ENCODE measurements at places on chromosomes 7 and 10. TPM values are rescaled to one million over a fixed set of nuclear protein-coding genes. Genes with fewer than 3 reads are reported as not detected.
A peak's percentile ranks its signal among the peaks of the same experiment; 100 is the strongest.

The NUDT13 gene
- 2.0 TPM for total RNA-seq

The GPR15LG gene
- total RNA-seq = not detected

The SYCE1 gene
- total RNA-seq = 0.13 TPM

The CEP41 gene
- 16.3 TPM for total RNA-seq

The OPALIN gene
- total RNA-seq = not detected

The PAX4 gene
- not detected for total RNA-seq

The HECW1 gene
- 0.13 TPM for total RNA-seq

The ICA1 gene
- total RNA-seq = 4.7 TPM

The SPDYE18 gene
- total RNA-seq = 0.66 TPM

The AUTS2 gene
- 28.6 TPM for total RNA-seq

- no peaks in the 10 kb centered on the region for H3K4me1 ChIP-seq
- H3K27me3 ChIP-seq = no peaks in the 10 kb centered on the region
- no peaks in the 10 kb centered on the region for H3K36me3 ChIP-seq
Measured at GRCh38 chr7:111594602-111595001, 32.3 kb upstream of the IMMP2L start.

GRCh38 chr10:63819753-63820329, 298.6 kb downstream of the REEP3 start:
- H3K27ac ChIP-seq = no peak overlapping the region
- no peaks in the 10 kb centered on the region for H3K27me3 ChIP-seq
- DNase-seq = peak; percentile 80
- no peak overlapping the region for H3K4me3 ChIP-seq
- no peaks in the 10 kb centered on the region for H3K4me1 ChIP-seq

DNA sequence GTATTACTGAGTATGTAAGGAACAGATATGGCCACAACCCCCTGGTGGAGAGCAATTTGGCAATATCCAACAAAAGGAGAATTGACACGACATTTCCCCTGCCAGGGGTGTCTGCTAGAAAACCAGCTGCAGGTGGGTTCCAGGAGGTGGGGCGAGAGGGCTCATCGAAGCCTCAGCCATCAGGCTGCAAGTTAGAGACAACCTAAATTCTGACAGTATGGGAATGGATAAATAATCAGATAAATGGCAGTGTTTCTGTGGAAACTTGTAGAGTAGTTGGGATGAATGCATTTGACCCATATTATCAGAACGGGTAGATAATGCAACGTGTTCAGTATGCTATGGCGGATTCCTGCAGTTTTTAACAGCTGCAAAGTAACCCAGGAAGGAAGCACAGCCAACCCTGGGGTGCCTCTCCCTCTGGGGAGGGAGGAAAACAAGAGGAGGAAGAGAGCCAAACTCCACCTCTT, 3.5 kb downstream of the TMEM273 start:
- no peak for DNase-seq
- H3K4me1 ChIP-seq = peaks cover 7% of the 10 kb centered on the region
- H3K27ac ChIP-seq = no peak overlapping the region
- no peaks in the 10 kb centered on the region for H3K36me3 ChIP-seq

DNA sequence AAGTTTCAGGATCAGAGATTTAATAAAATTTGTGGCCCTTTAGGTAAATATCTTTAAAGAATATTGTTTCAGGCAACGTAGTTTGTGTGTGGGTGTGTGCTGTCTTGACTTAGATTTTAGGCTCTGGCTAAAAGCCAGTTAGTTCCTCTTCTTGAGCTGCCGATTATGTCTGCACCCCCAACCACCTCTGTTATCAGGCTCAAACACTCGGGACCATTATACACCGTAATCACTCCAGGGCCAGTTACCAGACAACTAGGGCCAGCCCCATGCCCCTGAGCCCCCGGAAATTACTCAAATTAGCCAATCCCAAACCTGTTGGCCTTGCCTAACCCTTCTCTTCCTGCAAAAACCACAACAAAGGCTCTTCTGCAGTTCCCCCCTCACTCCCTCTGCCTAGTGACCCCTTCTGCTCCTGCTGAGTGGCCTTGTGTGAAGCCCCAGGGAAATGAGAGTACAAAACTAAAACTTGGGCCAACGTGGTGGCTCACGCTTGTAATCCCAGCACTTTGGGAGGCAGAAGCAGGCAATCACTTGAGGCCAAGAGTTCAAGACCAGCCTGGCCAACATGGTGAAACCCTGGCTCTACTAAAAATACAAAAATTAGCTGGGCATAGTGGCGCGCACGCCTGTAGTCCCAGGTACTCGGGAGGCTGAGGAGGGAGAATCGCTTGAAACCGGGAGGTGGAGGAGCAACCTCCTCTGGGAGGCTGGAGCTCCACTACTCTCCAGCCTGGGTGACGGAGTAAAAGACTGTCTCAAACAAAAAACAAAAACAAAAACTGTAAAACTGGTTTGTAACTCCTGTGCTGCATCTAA, 9.2 kb upstream of the HNRNPF start:
- no peak overlapping the region for H3K4me3 ChIP-seq
- no peaks in the 10 kb centered on the region for H3K36me3 ChIP-seq
- peak; percentile 41 for DNase-seq
- H3K4me1 ChIP-seq = peaks cover 15% of the 10 kb centered on the region

- no peak overlapping the region for H3K27ac ChIP-seq
- DNase-seq = peak; percentile 64
- H3K4me3 ChIP-seq = no peak overlapping the region
- no peaks in the 10 kb centered on the region for H3K27me3 ChIP-seq
Measured at GRCh38 chr7:136857573-136857972, 10.9 kb upstream of the CHRM2 start.

DNA sequence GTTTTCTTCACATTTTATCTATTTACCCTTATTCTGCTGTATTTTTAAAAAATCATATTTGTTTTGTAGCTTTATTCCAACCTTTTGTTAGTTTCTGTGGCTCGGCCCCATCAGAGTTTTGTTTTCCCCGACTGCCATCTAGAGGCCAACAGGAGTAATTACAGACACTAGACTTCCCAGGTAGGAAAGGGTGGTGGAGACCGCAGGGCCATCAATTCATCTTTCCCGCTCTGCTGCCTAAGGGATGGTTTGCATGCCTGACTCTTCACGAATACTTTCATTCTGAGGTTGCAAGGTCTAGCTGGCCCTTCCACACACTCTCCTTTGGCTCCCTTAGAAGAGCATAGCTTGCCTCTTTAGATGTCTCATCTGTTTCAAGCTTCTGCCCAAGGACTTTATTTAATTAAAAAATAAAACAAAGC, 38.3 kb downstream of the LYZL2 start:
- DNase-seq = peak; percentile 68
- H3K4me3 ChIP-seq = no peak overlapping the region
- H3K4me1 ChIP-seq = peaks cover 3% of the 10 kb centered on the region
- H3K27me3 ChIP-seq = no peaks in the 10 kb centered on the region

DNA sequence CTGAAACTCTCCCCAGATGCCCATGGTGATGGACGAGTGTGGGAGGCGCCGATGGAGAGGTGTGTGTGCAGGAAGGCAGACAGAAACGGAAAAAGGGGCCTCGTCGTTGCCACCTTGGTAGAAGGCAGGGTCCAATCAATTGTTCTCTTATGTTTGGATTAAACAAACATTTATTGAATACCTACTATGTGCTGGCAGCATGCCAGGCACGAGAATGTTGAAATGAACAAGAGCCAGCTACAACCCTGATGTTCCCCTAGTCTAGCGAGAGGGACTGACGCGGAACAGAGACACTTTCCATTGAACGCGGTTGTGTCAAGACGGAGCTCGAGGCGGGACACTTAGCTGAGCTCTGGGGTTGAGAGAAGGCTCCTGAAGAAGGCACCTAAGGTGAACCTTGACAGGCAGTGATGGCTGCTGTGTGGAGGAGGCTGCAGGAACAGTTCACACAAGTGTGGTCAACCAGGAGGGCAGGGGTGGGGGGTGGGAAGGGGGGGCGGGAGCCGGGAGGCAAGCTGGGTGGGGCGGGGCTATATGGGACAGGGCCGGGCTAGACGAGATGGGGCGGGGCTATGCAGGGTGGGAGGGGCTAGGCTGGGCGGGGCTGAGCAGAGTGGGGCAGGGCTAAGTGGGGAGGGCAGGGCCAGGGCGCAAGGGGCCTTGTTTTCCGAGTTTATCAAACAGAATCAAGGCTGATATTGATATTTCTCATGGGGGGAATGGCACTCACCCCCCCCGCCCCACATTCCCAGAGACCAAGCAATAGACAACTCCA, 181.0 kb downstream of the GATA3 start:
- DNase-seq = no peak
- H3K4me1 ChIP-seq = no peaks in the 10 kb centered on the region

- no peak overlapping the region for H3K4me3 ChIP-seq
- no peak overlapping the region for H3K27ac ChIP-seq
- H3K36me3 ChIP-seq = no peaks in the 10 kb centered on the region
- H3K4me1 ChIP-seq = no peaks in the 10 kb centered on the region
Measured at GRCh38 chr7:134212576-134213546, 85.7 kb downstream of the LRGUK start.

GRCh38 chr7:2403718-2404648, 572 bp downstream of the CHST12 start:
- H3K4me1 ChIP-seq = peaks cover 33% of the 10 kb centered on the region
- H3K27me3 ChIP-seq = no peaks in the 10 kb centered on the region
- H3K27ac ChIP-seq = peak overlapping the region; percentile 29

DNA sequence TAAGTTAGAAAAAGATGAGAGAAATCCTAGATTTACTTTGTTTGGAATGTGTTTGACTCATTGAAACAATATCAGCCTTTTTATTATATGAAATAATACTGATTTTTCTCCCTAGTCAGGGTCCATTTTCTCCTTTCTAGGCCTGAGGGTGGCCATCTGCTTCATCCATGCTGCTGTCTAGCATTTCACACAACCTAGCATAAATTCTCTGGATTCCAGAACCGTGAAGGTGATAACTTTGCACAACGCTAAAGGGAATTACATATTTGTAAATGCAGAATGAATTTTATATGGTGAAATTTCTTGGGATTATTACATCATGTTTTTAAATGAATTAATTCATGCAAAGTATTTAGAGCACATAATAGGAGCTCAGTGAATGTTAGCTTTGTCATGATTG, 505.1 kb downstream of the INHBA start:
- no peak overlapping the region for H3K27ac ChIP-seq
- no peaks in the 10 kb centered on the region for H3K36me3 ChIP-seq
- no peak for DNase-seq
- no peaks in the 10 kb centered on the region for H3K4me1 ChIP-seq

DNA sequence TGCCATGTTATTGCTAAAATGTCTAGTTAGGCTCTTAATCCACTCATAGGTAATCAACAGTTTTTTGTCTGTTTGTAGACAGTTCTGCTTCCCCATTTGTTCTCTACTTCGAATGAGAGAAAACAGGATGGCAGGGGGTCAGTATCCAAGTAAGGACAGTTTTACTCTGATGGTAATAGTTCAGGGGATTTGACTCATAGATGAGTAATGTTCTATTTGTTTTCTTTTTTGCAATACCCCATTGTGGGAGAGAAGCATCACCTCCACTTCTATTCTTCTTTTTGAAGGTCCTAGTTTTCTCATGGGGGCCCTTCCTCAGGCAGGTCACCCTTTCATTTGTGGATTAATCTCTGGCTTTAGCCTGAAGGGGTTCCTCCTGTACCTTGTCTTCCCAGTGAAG, 13.9 kb downstream of the PCLO start:
- H3K27me3 ChIP-seq = no peaks in the 10 kb centered on the region
- DNase-seq = no peak
- H3K4me1 ChIP-seq = no peaks in the 10 kb centered on the region
- no peak overlapping the region for H3K4me3 ChIP-seq

GRCh38 chr10:58573144-58573543, 60.5 kb downstream of the BICC1 start:
- H3K27me3 ChIP-seq = no peaks in the 10 kb centered on the region
- peaks cover 6% of the 10 kb centered on the region for H3K4me1 ChIP-seq
- peaks cover 2% of the 10 kb centered on the region for H3K36me3 ChIP-seq
- H3K4me3 ChIP-seq = no peak overlapping the region

DNA sequence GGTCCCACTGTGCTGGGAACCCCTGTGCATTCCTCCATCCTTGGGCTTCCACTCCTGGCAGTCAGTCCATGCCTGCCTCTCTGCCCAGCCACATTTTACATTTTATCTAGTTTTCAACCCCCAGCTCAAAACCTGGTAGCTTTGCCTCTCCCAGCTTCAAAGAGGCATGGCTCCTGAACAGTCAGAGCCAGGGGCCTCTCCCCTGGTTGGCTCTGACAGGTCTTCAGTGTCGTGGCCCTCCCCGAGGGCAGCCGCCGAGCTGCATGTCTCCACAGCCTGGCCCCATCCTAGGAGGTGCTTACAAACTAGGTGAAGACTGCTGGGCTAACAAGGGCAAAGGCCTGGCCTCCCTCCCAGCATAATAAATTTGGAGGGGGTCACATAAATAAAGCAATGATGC, 14.8 kb downstream of the COBL start:
- no peaks in the 10 kb centered on the region for H3K36me3 ChIP-seq
- DNase-seq = no peak
- H3K4me1 ChIP-seq = peaks cover 5% of the 10 kb centered on the region
- no peak overlapping the region for H3K4me3 ChIP-seq
- H3K27me3 ChIP-seq = no peaks in the 10 kb centered on the region

- no peak overlapping the region for H3K27ac ChIP-seq
- no peak overlapping the region for H3K4me3 ChIP-seq
- no peak for DNase-seq
- H3K27me3 ChIP-seq = no peaks in the 10 kb centered on the region
- peaks cover 66% of the 10 kb centered on the region for H3K4me1 ChIP-seq
- H3K36me3 ChIP-seq = no peaks in the 10 kb centered on the region
Measured at GRCh38 chr7:2624293-2624886, 7.4 kb upstream of the TTYH3 start.

DNA sequence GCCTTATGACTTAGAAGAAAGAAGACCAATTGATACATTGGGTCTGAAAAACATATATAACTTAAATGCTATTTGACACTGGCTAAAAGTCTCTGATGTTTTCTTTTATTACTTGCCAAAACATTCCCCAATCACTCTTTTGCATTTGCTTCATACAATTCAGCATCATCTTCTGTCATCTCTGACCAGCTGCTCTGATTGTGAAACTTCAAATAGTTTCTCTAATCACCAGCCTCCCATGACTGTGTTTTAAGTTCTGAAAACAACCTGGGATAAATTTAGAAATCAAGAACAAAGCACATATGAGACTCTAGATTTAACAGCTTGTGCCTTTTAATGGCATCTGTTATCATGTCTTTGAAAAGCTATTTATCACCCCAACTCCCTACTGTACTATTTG, 208.4 kb upstream of the KCND2 start:
- no peaks in the 10 kb centered on the region for H3K27me3 ChIP-seq
- H3K4me3 ChIP-seq = no peak overlapping the region
- no peak overlapping the region for H3K27ac ChIP-seq
- no peaks in the 10 kb centered on the region for H3K36me3 ChIP-seq

GRCh38 chr10:127735156-127735555, 1.8 kb upstream of the FOXI2 start:
- DNase-seq = no peak
- H3K27me3 ChIP-seq = peaks cover 71% of the 10 kb centered on the region
- H3K27ac ChIP-seq = no peak overlapping the region
- peaks cover 18% of the 10 kb centered on the region for H3K4me1 ChIP-seq

GRCh38 chr10:59628456-59628855, 81.2 kb downstream of the SLC16A9 start:
- H3K4me1 ChIP-seq = peaks cover 4% of the 10 kb centered on the region
- DNase-seq = no peak
- H3K4me3 ChIP-seq = no peak overlapping the region
- H3K27me3 ChIP-seq = no peaks in the 10 kb centered on the region
- H3K27ac ChIP-seq = no peak overlapping the region

- H3K27ac ChIP-seq = no peak overlapping the region
- no peak overlapping the region for H3K4me3 ChIP-seq
- H3K4me1 ChIP-seq = no peaks in the 10 kb centered on the region
- no peaks in the 10 kb centered on the region for H3K27me3 ChIP-seq
- H3K36me3 ChIP-seq = no peaks in the 10 kb centered on the region
- no peak for DNase-seq
Measured at GRCh38 chr7:88628363-88629085, 131.0 kb upstream of the ZNF804B start.
